ENCODE measurements at places on chromosomes 16 and 17. TPM values are rescaled to one million over a fixed set of nuclear protein-coding genes. Genes with fewer than 3 reads are reported as not detected.

DNA sequence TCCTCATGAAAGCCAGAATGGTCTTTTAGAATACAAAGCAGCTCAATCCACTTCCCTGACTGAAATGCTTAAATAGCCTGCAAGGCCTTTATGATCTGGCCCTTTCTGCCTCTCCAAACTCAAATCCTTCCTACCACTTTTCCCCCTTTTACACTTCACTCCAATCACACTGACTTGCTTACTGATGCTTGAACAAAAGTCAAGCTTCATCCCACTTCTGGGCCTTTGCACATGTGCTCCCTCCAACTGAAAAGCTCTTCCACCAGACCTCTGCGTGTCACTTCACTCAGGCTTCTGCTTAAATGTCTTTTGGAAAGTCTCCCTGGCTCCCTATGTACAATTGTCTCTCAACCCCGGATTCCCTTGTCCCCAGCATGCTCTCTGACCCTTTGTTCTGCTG lies 13.3 kb upstream of the TERB1 start:
- DNase-seq: no peak

CAPNS2 gene
- total RNA-seq: not detected

GRAP gene
- total RNA-seq: 12.7 TPM

GNG13 gene
- not detected for total RNA-seq

DNA sequence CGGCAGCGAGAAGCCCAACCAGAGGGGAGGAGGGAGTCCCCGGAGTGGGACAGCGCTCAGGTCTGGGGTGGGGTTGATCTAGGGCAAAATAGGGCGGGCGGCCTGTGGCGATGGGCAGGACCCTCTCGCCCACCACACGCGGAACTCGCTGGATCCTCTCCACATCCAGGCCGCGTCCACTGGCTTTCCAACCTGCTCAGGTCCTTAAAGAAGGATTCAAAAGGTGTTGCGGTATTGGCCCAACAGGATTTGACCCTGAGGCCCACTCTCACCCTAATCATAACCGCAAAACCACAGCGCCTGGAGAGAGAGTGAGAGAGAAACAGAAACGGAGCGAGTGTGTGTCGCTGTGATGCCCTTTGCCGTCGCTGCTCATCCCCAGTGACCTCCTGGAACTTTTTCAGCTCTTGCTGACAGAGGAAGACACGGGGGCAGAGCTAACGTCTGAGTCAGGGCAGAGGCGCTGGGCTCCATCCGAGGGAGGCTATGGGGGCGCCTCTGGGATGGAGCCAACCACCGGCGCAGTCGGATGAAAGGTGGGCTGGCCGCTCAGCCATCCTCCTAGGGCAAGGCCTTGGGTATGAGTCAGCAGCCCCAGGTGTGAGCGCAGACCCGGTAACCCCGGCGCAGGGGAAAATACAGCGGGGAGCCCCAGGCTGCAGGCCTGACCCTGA lies 16.7 kb upstream of the OR1F1 start:
- peak; percentile 68 for DNase-seq

- no peak for DNase-seq
These were observed 224.7 kb downstream of the ENGASE start for GRCh38 chr17:79299349-79299748.

DNA sequence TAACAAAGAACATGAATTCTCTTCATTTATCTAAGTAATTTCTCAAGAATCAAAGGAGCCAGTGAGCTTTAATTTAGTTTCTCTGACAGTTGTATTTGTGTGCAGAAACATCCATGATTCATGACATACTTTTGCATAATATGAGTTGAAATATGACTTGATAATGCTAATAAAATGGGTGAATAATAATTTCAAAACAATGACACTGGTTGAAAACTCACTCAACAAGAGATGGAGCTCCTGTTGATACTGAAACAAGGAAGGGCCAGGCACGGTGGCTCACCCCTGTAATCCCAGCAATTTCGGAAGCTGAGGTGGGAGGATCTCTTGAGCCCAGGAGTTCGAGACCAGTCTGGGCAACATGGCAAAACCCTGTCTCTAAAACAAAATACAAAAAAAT lies 147.0 kb downstream of the MAP2K6 start:
- no peak for DNase-seq

DNA sequence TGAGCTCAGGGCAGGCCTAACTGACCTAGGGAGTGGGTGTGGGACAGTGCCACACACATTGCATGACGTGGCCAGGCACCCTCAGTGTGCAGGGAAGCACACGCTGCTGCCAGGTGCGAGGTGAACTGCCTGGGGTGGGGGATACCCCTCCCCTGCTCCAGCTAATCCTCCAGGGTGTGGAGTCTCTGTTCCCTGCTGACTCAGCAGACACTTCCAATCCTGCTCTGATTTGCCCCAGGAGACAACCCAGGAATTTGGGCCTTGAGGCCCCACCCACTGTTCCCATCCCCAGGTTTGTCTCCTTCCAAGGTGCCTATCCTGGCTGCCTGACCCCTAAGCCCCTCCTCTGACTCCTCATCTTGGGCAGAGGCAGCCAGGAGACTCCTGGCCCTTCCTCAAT lies 10.7 kb downstream of the DLX3 start:
- no peak for DNase-seq

DNA sequence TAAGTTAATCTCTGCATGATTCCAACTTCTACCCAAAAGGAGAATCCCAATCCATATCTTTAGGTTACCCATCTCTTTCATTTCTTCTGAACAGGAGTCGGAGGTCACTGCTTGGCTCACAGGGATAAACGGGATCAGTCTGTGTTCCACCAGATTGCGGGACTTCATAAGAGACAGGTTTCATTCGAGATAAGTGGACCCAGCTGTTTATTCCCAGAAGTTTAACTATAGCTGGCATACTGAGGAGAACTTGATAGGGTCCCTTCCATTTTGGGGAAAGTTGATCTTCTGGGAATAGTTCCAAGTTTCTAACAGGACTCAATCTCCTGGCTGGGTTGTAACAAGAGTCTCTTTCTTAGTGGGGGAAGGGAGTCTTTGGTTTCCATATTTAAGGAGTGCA lies 45.4 kb upstream of the ARL4D start:
- DNase-seq: no peak

GRCh38 chr16:86978445-86979030 lies 338.7 kb downstream of the C16orf95 start:
- DNase-seq: no peak

- no peak for DNase-seq
These were observed 32.8 kb downstream of the XYLT1 start for GRCh38 chr16:17437981-17438380.

EVPLL gene
- not detected for total RNA-seq

SLFN11 gene
- total RNA-seq: 64.6 TPM

DNA sequence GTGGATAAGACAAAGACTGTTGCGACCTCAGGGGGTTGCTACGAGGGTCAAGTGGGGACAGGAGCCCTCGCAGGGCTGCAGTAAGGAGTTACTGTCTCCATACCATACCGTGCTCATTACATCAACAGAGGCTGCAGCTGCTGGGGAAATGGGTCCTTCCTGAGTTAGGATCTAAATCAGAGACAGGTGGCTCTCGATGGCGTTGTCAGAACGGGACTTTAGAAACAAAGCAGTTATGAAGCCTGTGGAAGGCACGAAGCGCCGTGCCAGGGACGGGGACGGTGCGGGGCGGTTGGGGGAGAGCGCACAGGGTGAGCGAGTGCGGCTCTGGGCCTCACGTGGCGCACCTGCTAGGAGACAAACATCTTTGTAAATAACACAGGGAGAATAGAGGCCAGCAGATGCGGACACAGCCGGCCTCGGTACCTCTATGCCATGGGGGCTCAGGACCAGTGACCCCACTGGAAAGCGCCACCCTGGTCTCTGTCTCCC lies 34.4 kb downstream of the ZCCHC14 start:
- no peak for DNase-seq

P2RX5 gene
- total RNA-seq: 120 TPM

Measured in activated naive CD4-positive, alpha-beta T cell treated with anti-CD3 and anti-CD28 coated beads, Interleukin-2, amount 50 U/mL, for 72 hours (primary cell).